ENCODE measurements at places on chromosomes 3 and 15.

GRCh38 chr3:78277801-78278200 lies 1237.9 kb downstream of the ROBO2 start:
- DNase-seq, result no peak

GRCh38 chr3:136473716-136474326 lies 223.7 kb downstream of the PCCB start:
- peak; percentile 47 for DNase-seq

DNA sequence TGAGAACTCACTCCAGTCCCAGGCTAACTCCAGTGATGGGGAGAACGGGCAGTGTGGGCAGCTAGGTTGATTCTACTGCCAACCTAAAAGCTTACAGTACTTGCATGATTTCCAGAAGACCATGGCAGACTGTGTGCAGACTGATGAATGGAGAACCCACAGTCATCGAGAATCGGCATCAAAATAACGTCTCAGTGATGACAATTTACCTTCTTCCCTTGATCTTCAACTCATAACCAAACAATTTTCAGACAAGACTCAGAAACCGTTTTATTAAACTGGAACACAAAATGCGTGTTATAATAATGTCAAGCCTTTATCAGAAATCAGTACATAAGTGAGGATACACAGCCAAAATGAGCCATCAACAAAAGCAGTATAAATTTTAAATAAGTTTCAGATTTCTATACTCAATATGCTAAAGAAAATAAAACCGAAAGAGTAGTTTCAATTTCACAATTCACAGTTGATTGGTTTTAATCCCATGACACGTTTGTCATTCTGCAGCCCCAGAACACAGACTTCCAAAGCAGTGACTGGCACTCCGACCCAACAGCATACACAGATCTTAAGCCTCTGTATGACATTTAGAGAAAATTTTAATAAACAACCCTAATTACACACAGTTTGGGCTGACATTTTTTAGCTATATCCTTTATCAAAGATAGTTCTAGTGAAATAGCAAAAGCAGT lies 54.5 kb downstream of the ZMAT3 start:
- DNase-seq, result no peak

GRCh38 chr3:192802957-192803899 lies 75.9 kb upstream of the FGF12 start:
- peak; percentile 31 for DNase-seq

GRCh38 chr15:60074181-60074885 lies 70.2 kb downstream of the FOXB1 start:
- peak; percentile 18 for DNase-seq
